ENCODE measurements at places on chromosomes 5 and 9.

- no peak for DNase-seq
Observed at GRCh38 chr5:89137148-89137547, 254.2 kb upstream of the MEF2C start.

- no peak for DNase-seq
Observed at GRCh38 chr5:80607343-80607742, 37.3 kb upstream of the ANKRD34B start.

DNA sequence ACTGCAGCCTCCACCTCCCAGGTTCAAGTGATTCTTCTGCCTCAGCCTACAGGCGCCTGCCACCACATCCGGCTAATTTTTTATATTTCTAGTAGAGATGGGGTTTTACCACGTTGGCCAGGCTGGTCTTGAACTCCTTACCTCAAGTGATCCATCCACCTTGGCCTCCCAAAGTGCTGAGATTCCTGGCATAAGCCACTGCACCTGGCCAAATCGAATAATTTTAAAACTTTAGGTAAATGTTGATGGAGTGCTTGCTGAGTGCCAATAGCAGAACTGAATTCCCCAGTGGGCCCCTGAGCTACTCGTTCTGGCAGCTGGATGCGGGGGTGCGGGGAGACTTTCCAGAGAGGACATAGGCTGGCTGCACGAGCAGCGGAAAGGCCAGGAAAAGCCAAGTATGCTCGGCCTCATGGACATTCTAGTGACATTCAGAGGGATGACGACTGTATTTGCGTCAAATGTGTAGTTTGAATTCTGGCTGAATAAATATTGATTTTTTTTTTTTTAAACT lies 16.8 kb downstream of the TRAF2 start:
- DNase-seq, result peak; percentile 72

DNA sequence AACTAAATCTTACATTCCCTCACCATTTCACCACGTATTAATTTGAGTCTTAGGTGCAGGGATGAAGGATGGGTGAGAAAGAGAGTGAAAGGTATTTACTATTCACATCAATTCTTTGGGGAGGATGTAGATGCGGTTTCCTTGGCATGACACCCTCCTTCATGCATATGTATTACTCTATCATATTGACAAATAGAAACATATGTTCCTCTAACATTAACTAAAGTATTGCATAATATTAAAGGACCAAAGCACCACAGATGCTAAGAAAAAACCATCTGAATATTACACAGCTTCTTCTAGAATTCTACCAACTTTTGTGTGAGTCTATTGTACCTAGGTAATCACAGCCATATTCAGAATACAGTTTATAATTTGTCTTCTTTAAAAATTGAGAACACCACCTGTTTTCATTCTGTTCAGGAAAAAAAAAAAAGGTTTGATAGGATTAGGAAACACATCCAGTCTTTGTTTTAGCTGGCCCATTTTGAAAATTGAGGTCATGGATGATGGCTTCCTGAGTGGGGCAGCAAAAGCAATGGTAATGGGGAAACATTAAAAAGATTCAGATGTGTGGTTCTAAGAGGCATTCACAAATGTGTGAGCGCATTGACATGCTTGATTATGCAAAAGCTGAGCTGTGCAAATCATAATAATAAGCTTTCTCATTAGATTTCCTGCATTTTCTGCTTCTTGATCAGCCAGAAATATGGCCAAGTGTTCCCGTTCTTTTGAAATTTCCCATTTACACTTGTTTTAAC lies 1011.5 kb upstream of the NUDT12 start:
- DNase-seq, result no peak

DNA sequence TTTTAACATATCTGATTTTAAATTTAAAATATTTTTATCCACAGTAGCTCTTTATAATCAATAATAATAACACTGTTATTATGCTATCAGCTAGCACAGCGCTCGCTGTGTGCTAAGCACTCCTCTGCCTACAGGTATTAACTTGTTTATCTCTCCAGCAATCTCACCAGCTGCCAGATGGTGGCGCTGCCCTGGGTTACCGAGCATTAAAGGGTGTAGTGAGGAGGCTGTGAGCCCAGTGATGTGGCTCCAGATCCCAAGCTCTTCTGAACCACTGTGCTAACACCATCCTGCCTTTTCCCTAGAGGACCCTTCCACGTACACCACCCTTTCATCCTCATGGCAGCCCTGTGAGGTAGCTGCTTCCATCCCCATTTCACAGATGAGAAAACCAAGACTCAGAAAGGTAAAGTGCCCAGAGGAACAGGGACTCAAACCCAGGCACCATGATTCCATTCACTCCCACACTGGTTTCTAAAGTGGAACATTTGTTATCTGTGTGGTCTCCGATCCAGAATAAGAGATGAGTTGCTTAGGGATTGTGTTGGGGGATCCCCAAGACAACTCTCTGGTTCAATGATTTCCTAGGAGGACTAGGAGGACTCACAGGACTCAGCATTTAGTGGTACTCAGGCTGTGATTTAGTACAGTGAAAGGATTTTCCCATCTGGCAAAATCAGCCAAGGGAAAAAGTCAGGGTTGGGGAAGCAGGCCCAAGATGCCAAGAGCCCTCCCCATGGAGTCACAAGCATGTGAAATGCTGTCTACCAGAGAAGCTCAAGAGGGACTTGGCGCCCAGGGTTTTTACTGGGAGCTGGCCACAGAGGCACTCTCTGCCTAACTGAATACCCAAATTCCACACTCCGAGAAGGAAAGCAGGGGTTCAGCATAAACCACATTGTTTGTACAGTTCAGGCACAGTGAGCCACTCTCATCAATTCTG lies 7.0 kb downstream of the IGFBPL1 start:
- no peak for DNase-seq

GRCh38 chr9:101462558-101462957 lies 27.0 kb upstream of the ALDOB start:
- no peak for DNase-seq

DNA sequence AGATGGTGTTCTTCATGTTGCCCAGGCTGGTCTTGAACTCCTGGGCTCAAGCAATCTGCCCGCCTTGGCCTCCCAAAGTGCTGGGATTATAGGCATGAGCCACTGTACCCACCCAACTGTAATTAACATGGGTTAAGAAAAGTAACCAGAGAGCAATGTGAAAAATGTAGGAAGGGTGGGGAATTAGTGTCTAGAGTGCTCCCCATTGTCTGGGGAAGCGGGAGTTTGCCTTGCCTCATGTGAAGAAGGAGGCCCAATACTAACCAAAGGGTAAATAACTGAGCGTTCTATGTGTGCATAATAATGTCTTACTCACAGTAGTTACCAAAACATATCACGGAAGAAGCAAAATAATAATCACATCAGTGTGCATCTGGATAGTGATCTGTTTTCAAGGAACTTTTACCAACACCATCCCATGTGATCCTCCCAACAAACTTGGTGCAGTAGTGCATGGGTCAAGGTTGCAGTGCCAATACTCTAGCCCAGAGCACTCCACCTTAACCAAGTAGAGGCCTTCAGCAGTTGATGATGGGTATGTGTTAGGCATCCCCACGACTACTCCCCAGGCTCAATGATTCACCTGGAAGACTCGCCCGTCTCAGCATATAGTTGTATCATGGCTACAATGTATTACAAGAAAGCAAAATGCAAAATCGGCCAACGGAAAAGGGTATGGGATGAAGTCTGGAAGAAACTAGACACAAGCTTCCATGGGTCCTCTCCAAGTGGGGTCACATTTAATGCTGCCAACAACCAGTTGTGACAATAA lies 26.2 kb downstream of the GNAQ start:
- no peak for DNase-seq

GRCh38 chr5:116703941-116704340 lies 129.3 kb upstream of the SEMA6A start:
- DNase-seq, result no peak

DNA sequence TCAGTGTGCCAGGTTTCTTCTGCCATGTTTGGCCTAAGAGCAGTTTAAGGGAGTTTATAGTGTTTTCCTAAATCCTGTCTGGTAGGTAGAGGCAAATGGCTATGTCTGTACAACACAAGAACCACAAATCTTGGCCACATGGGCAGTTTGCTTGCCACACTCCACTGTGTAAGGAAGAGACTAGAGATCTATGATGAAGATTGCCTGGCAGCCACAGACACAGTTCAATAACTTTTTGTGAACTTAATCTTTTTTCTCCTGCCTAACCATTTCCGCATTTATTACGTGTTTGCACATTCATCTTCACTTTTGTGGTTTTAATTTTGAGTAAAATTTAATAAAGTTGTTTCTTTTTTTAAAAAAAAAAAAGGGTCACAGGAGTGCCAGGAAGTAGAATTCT lies 5.8 kb downstream of the MFAP3 start:
- DNase-seq, result no peak

DNA sequence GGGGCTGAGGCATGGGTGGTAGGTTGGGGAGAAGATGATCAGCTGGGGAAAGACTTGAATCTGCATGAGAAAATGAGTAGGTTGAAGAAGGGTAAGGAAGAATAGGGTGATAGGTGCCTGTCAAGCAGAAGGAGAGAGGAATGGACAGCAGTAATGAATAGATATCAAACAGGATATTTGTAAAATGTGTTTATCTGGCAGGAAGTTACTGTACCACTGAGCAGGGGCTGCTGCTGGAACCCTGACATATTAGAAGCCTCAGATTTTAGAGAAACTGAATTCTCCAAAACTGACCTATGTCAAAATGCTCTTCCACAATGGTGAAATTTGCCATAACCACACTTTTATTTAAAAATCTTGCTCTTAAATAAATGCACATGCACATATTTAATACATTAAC lies 41.0 kb downstream of the CCDC192 start:
- DNase-seq, result no peak

DNA sequence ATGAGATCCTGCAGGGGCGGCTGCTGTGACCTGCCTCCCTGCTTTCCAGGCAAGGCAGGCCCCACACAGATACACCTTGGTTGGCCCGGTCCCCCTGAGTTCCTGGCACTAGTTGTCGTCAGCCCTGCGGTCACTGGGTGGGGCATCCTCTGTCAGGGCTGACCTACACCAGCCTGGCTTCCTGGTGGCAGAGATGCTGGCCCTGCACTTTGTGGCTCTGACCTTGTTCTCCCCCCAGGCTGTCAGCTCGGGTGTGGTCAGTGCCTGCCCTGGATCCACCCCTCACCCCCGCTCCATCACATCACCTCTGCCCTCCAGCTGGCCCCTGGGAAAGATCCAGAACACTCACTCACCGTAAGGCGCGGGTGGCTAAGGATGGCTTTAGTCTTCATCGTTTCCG lies 74.1 kb downstream of the PHF2 start:
- peak; percentile 74 for DNase-seq

GRCh38 chr5:133459474-133460160 lies 152.7 kb downstream of the FSTL4 start:
- DNase-seq, result no peak

DNA sequence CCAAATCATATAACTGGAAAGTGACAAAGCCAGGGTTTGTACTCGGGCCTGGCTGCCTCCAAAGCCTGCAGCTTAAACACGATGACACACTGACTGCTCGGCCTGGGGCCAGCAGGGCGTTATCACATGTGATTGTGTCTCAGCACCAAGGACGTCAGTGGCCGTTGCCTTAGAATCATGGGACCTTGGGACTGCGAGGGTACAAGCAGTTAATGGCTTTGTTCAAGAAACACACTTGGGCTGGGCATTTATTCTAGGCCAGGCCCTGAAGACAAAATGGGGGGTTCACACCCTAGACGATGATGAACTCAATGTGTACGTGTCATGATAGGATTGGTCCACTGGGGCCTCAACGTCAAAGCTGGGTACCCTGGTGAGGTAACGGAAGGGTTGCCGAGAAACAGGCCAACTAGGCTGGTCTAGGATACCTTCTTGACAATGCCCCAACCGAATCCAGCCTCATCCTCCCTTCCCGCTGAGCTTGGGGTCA lies 13.0 kb downstream of the SH3PXD2B start:
- DNase-seq, result no peak

DNA sequence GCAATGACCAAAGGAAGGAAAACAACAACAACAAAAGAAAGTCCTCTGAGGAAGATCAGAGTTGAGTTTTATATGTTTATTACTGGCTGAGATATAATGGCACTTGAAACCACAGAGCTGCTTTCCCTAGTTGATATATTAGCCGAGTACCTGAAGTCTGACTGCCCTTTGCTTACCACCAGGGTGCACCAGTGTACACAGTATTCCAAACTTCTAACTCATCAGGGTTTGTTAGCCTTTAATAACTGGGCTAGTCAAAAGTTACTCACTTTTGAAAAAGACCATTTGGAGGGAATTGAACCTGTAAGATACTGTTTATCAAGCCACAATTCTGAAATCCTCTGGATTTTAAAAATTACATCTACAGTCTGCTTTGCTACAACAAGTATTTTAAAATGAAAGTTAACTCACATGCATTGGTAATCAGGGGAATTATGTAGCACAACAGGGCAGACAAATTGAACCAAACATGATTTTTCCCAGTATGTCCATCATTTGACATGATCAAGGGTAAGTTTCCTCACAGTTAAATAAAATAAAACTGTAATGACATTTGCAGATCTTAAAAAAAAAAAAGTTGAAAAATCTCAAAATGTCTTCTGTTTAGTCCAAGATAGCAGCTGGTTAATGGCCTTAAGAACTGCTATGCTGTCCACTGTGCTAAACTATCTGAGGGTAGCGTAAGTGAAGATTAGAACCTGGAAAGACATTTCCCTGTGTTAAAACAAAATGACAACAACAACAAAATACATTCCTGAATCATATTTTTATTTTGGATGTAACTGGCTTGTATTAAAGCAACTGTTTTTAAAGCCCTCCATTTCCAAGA lies 57.3 kb upstream of the C6 start:
- DNase-seq, result no peak

- peak; percentile 90 for DNase-seq
Observed at GRCh38 chr9:122370869-122371755, at the start of gene PTGS1. TSS of gene PTGS1 (plus strand) at chr9:122371024. CDS start at chr9:122371085, 61 bp downstream.

DNA sequence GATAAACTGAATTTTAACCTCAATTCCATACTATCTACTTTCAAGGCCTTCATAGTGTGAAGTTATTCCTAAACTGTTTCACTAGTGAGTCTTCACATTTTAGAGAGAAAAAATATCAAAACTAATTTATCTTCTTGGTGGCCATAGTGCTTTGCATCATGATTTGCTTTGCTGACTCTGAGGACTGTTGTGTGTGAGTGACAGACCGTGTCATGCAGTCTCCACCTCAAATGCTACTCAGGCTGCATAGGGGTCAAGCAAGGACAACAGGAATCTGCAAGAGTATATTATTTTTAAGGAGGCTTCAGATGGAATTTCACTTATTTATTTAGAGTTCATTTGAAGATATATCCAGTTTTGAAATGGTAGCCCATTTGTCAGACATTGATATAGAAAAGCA lies 34.5 kb downstream of the MACIR start:
- no peak for DNase-seq

- no peak for DNase-seq
Observed at GRCh38 chr5:149935431-149935901, 9.1 kb downstream of the PDE6A start.

GRCh38 chr9:12739014-12739652 lies 35.7 kb upstream of the LURAP1L start:
- no peak for DNase-seq

- DNase-seq, result no peak
Observed at GRCh38 chr9:124280176-124280691, 22.5 kb downstream of the NEK6 start.

DNA sequence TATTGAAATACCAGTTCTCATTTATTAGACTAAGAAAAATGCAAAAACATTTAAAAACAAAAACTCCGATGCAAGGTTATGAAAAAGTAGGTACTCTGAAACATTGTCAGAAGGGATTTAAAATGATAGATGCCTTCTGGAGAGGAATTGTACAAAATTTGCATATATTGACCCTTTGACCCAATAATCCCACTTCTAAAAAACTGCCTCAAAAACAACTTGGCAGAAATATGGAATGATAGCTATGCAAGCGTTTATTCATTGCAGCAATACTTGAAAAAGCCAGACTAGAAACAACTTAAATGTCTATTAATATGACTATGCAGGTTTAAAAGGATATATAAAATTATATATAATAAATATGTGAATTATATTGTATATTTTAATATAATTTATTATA lies 118.4 kb downstream of the PLK2 start:
- no peak for DNase-seq
